ENCODE measurements at places on chromosomes 3 and 15.
A peak's percentile ranks its signal among the peaks of the same experiment; 100 is the strongest.

DNA sequence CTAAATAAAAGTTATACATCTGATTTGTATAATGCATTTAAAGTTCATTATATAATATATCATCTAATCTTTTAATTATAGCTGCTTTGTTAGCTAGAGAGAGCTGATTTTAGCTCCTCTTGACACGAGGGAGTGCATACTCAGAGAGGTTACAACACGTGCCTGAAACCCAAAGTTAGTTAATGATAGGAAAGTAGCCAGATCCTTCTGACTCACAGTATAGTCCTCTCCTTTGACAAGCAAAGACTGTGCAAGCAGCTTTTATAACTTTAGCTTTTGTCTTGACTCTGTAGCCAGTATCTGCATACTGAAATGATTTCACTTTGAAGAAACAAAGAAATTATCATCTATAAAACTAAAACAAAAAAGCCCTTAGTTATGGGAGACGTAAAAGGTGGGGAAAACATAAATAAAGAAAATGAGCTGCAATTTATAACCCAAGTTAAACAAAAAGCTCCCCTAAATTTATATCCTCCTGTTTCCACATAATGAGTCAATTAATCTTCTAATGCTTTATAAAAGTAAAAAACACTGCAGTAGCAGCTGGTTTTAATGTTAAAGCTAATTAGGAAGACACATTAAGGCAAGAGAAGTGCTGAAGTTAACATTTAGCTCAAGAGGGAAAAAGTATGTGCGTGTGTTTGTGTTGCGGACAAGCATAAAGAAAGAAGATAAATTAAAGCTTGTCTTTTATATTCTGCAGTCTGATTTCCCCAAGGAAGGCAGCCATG, 13.1 kb downstream of the GABRR3 start:
- no peak for DNase-seq

- no peak for DNase-seq
These were observed 165.4 kb downstream of the CTNNB1 start for GRCh38 chr3:41364736-41365135.

DNA sequence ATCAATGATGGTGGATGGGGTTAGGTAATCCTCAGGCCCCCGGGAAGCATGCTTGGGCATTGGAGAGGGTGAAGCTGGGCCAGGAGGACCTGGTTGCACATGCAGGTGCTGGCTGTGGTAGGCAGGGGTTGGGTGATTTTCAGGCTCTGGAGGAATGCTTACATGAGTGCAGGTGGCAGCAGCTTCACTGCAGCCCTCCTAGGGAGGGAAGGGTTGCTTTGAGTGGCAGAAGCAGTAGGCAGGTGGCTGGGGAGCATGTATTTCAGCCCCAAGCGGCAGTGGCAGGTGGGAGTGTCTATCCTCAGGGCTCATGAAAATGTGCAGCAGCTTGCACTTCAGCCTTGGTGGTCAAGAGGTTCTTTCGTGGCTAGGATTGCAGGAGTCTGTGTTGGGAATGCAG, 230.0 kb upstream of the CTNNB1 start:
- DNase-seq, result no peak

DNA sequence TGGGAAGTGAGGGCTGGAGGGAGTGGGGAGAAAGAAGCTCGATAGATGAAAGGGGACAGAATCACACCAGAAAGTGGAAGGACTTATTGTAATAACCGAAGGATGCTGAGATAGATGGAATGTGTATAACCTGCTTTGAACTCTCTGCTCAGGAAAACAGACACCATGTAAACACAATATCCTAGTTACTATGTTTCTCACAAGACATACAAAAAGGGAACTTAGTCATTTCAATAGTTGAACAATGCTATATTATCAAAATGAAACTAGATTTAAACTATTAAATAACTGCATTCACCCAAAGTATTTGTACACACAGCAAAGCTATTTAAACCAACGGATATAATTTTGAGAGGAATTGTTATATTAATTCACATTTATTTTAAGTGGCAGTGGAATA, 108.3 kb upstream of the GADL1 start:
- DNase-seq, result no peak

GRCh38 chr3:107431246-107432012, 54.2 kb downstream of the CCDC54 start:
- DNase-seq, result peak; percentile 54

- DNase-seq, result peak; percentile 78
These were observed 77.3 kb downstream of the HMG20A start for GRCh38 chr15:77497942-77498361.

- no peak for DNase-seq
These were observed 42.9 kb downstream of the CFAP20DC start for GRCh38 chr3:59006634-59007517.

Measured in muscle of arm (tissue), 14 donors.